ENCODE measurements at places on chromosomes 13 and 19.
A peak's percentile ranks its signal among the peaks of the same experiment; 100 is the strongest.

- no peak for DNase-seq
Observed at GRCh38 chr19:33504058-33504444, 17.5 kb downstream of the PEPD start.

DNA sequence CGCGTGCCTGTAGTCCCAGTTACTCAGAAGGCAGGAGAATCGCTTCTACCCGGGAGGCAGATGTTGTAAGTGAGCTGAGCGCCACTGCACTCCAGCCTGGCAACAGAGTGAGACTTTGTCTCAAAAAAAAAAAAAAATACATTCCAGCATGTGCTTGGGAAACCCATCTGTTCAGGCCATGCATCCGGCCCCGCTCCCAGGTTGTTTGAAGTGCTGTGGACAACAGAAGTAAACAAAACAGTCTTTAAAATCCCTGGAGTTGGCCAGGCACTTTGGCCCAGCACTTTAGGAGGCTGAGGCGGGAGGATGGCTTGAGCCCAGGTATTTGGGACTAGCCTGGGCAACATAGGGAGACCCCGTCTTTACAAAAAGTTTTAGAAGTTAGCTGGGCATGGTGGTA is 3.2 kb upstream of the PTPRS start:
- no peak for DNase-seq

DNA sequence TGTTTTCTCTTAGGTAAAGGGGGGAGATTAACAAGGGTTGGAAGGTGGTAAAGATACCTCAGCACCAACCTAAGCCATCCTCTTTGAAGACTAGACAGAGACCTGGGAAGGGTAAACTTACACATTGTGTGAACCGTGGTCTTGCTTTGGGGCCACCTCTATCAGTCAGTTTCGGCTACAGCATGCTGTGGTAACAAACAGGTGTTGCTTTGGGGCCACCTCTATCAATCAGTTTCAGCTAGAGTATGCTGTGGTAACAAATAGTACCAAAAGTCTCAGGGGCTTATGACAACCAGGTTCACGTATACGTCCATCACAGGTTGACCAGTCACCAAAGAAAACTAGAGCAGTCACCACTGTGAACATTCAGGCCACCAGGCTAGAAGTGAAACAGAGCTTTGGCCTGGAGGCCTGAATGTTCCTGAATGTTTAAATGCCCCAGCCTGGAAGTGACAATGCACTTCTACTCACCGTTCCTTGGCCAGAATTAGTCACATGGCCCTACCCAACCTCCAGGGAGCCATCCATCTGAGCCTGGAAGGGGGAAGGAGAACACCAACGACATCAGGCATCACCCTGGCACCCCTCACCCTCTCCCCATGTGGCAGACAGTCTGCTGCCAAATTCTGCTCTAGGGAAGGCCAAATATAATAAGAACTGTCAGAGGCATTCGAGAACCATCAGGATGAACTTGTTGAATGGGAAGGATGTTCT is 3.8 kb downstream of the FXYD7 start:
- DNase-seq: no peak

DNA sequence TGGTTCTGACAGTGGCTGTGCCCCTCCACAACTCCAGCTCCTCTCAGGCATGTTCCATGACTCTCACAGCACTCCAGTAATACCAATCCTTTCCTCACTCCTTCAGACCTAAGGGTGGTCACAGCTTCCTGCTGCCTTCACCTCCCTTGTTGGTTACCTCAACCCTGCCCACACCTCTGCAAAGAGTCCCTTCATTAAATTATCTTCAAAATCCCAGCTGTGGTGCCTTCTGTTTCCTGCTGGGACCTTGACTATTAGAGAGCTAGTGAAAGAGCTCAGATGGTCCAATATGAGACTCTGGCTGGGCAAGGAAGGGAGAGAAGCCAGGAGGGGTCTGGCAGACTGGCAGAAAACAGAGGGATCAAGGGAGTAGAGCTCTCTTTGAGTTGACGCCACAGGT is 26.1 kb downstream of the DEDD2 start:
- DNase-seq: no peak

GRCh38 chr19:48757741-48758144 is 2.4 kb downstream of the FGF21 start:
- no peak for DNase-seq

GRCh38 chr13:40186626-40187323 is 479.7 kb downstream of the FOXO1 start:
- DNase-seq: no peak

- DNase-seq: no peak
Observed at GRCh38 chr13:41563341-41563983, 106.1 kb downstream of the RGCC start.

- no peak for DNase-seq
Observed at GRCh38 chr19:57620673-57621348, 6.8 kb downstream of the ZNF134 start.

GRCh38 chr19:50626795-50627194 is 12.9 kb downstream of the SYT3 start:
- no peak for DNase-seq

- DNase-seq: no peak
Observed at GRCh38 chr19:46720503-46721239, 3.8 kb upstream of the PRKD2 start.

DNA sequence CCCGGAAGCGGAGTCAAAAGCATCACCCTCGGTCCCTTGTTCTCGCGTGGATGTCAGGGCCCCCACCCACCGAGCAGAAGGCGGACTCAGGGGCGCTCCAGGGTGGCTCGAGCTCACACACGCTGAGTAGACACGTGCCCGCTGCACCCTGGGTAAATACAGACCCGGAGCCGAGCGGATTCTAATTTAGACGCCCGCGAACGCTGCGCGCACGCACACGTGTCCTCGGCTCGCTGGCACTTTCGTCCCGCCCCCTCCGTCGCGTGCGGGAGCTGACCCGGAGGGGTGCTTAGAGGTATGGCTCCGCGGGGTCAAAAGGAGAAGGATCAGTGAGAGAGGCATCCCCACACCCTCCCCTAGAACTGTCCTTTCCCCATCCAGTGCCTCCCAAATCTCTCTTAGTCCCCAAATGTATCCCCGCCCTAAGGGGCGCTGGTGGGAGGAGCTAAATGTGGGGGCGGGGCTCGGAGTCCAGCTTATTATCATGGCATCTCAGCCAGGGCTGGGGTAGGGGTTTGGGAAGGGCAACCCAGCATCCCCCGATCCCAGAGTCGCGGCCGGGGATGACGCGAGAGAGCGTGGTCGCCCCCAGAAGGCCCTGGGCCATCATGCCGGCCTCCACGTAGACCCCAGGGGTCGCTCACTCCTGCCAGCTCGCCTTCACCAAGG is 451 bp upstream of the ICAM5 start:
- peak; percentile 87 for DNase-seq

- DNase-seq: peak; percentile 52
Observed at GRCh38 chr13:66794340-66795031, 435.6 kb downstream of the PCDH9 start.

- no peak for DNase-seq
Observed at GRCh38 chr19:43708716-43709115, 7.2 kb upstream of the IRGC start.

GRCh38 chr13:73625562-73626339 is 508.5 kb downstream of the KLF12 start:
- no peak for DNase-seq

DNA sequence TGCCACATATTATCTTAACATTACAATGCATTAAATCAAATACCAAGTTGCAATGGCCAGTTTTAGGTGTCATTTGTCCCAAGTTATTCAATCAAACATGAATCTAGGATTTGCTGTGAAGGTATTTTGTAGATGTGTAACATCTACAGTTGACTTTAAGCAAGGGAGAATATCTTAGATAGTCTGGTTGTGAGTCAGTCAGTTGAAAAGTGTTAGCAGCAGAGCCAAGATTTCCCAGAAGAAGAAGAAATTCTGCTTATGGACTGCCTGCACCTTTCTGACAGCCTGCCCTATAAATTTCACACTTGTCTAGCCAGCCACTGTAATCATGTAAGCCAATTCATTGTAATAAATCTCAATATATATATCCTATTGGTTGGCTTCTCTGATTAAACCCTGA is 41.3 kb upstream of the INTS6 start:
- no peak for DNase-seq

- DNase-seq: no peak
Observed at GRCh38 chr13:93672996-93673395, 446.4 kb downstream of the GPC6 start.

GRCh38 chr19:46124638-46125115 is at the start of gene IGFL3:
Gene IGFL3, minus strand, starts transcription at chr19:46124688. Its CDS starts 39 bp downstream, at chr19:46124649.
- no peak for DNase-seq

DNA sequence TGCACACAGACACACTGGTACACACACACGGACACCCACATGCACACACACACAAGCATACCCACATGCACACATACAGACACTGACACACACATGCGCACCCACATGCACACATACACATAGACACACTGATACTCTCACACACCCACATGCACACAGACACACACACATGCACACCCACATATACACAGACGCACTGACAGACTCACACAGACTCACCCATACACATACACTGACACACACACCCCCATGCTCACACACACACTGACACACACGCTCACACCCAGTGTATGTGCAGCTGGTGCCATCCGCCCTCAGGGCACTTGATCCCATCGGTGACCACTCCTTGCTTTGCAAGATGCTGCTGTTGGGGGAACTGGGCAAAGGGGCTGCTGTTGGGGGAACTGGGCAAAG is 9.7 kb upstream of the RASA3 start:
- DNase-seq: no peak

DNA sequence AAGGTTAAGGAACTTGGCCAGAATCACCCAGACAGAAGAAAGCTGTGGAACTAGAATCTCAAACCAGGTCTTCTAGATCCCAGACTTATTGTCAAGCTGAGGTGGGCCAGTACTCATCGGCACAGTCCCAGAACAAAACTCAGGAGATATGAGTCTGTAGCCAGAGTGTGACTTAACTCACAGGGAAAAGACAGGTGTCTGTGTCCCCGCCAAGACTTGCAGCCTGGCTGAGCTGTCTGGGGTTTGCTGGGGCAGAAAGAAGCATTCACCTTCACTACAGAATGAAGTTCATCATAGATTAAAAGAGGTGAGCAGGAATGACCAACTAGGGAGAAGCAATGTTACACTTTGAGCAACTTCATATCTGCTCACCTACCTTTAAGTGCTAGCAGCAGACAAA is 257.2 kb downstream of the FOXO1 start:
- no peak for DNase-seq

DNA sequence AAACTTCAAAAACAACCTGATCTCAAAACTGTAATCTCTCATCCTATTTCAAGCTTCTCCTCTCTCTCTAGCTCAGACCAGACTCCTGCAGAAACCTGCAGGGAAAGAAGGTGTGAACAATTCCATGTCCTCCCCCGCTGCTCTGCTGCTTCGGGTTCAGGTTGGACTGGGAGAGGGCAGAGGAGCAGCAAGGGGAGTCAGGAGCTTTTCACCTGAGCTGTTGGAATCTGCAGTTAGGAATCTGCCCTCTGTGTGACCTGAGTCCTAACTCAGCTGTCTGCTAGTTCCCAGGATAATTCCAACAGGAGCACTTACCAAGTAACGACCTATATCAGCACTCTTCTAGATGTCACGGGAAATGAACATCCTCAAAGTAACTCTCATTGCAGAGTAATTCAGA is 118.3 kb downstream of the DNAJC15 start:
- no peak for DNase-seq

Measured in D341Med (cell line).